ENCODE measurements at places on chromosomes 13 and 19. TPM values are rescaled to one million over a fixed set of nuclear protein-coding genes. Genes with fewer than 3 reads are reported as not detected.

GRCh38 chr19:29549105-29550070 lies 23.6 kb downstream of the VSTM2B start:
- no peaks in the 10 kb centered on the region for H3K27me3 ChIP-seq
- H3K36me3 ChIP-seq, result no peaks in the 10 kb centered on the region
- H3K4me1 ChIP-seq, result no peaks in the 10 kb centered on the region
- DNase-seq, result no peak
- H3K4me3 ChIP-seq, result no peak overlapping the region

The ZNF256 gene
- 4.5 TPM for total RNA-seq

The RUBCNL gene
- total RNA-seq, result 3.6 TPM

The SERTM1 gene
- total RNA-seq, result 0.13 TPM

DNA sequence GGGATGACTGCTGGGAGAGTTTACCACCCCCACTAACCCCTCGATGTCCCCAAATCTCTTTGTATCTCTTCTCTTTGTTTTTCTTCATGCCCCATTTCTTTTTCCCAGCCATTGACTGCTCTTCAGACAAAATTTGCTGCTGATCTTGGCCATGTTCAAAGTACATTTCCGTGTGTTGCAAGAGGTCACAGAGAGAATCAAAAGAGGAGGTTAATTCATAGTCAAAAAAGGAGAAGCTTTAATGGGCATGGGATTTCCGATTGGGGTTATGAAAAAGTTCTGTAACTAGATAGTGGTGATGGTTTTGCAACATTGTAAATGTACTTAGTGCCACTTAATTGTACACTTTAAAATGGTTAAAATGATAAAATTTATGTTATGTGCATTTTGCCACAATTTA lies 121.1 kb downstream of the FLT1 start:
- no peak overlapping the region for H3K27ac ChIP-seq
- H3K27me3 ChIP-seq, result no peaks in the 10 kb centered on the region
- no peak for DNase-seq
- H3K36me3 ChIP-seq, result peaks cover 12% of the 10 kb centered on the region

The HSD17B14 gene
- total RNA-seq, result 7.8 TPM

Measured in esophagus muscularis mucosa (tissue), 4 donors.